SJSA1 (cell line): ENCODE measurements at places on chromosomes 2 and 18. TPM values are rescaled to one million over a fixed set of nuclear protein-coding genes. Genes with fewer than 3 reads are reported as not detected.
A peak's percentile ranks its signal among the peaks of the same experiment; 100 is the strongest.

The SKOR2 gene
- not detected in 2 replicates for total RNA-seq

GRCh38 chr2:134218930-134219658, 34.8 kb upstream of the MGAT5 start:
- no peak for DNase-seq

DNA sequence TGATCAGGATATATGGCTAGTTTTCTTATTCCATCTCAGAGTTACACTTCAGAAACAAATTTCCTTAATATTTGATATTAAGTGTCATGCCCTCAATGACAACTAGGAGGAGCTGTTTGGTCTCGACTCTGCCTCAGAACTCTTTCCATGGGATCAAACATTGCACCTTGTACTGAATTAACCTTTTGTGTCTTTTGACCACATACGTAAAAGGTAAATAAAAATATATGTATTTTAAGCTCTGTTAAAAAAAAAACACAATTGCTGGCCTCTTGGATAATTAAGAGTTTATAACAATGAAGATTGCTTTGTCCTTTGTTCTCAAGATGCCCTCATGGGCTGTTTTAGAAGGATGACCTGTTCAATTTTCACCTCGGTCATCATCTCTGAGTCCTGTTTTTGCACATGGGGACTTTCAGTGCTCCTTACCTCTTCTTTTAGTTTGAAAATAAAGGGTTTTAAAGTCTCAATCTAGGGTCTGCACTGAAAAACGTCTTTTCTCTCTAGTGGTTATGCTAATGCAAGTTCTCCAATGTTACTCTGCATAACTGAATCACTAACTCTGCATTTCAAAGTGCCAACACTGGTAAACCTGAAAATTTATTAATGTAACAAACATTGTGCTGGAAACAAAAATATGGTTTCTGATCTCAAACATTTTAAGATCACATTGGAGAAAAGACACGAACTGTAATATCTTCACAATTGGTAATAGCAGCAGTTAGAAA, 18.8 kb upstream of the FN1 start:
- DNase-seq: peak; percentile 31

- DNase-seq: no peak
Measured at GRCh38 chr2:143333168-143333791, 204.1 kb downstream of the ARHGAP15 start.

GRCh38 chr2:37582481-37583220, 88.8 kb downstream of the CDC42EP3 start:
- no peak for DNase-seq

GRCh38 chr2:127577503-127577902, 42.0 kb downstream of the MYO7B start:
- DNase-seq: peak; percentile 38

- no peak for DNase-seq
Measured at GRCh38 chr2:165876712-165877111, 76.9 kb downstream of the TTC21B start.

- peak; percentile 65 for DNase-seq
Measured at GRCh38 chr2:216519154-216519762, 20.6 kb downstream of the RPL37A start.

DNA sequence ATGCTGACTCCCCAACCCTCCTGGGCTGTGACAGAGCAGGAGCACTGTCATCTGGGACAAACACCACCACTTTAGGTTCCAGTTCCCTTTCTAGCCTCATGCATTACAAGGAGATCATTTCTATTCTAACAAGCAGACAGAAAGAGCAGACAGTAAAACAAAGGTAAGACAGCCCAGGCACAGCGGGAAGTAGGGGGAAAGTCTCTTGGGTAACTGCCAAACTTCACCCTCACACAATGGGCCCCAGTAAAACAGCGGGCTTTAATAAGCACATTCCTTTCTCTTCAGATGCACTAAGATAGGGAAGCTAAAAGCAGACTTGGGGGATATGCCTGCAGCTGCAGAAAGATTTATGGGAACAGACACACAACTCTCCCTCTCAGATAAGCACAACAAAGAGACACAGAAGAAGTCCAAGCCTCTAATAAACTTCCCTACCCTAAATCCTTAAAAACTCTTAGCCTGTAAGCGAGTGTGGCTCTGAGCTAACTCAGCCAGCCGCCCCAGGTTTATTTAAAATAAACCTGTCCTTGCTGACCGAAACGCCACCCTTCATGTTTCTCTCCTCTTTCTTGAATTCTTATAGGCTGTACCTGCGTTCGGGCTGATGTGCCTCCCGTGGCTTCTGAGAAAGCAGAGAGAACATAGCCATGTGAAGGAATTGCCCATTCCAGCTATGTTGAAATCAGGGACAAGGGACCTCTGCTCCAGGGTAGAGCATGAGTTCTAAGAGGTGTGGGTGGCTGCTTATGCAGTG, 726.8 kb upstream of the DDX18 start:
- no peak for DNase-seq
